ENCODE measurements at places on chromosomes 4 and X.

DNA sequence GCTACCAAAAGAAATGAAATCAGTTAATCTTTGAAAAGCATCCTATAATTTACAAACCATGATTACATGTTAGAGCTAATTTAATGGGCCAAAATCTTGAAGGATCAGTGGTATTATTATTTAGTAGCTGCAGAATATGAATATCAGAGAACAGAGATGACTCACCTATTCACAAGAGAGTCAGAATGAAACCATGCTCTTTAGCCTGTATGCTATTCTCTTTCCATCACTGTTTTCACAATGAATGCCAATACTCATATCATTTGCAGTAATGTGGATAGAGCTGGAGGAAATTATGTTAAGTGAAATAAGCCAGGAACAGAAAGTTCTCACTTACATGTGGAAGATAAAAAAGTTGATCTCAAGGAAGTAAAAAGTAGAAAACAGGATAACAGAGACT, 414.1 kb downstream of the CENPC start:
- DNase-seq = no peak

DNA sequence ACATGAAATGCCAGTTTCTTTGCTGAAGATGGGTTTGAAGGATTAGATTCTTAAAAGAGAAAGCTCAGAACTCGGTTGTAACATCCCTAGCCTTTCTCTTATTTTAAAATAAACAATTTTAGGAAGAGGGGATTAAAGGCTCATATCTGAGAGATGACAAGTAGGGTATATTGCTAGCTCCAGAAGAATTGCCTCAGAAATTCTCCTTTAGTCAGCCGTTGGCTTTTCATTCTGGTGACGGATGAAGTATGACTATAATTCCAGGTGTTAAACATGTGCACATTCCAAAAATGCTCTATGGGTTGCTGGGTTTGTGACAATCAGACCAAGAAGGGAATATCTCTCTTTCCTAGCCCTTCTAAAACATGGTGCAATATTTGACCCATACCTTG, 17.8 kb downstream of the DKK2 start:
- no peak for DNase-seq

GRCh38 chr4:80587871-80588385, 252.4 kb downstream of the CFAP299 start:
- no peak for DNase-seq

DNA sequence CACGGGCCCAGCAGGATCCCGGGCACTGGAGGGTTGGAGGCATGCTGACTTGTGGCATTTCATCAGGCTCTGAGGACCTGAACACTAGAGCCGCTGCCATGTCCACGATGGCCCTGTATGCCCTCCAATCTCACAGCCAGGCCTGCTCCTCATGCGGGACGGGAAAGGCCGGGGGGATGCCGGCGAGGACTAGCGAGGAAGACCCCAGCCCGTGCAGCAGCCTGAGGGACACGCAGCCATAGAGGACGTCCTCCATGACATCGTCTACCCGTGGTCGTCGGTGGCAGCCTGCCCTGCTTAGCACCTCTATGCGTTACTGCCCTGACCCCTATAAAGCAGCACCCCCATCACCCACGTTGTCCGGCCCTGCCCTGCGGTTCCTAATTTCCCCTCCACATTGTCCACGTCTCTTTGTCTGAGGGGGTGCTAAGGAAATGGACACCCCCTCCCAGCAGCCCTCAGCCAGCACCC, 32.6 kb downstream of the HMX1 start:
- peak; percentile 14 for DNase-seq

GRCh38 chr4:153383131-153383530, 38.6 kb downstream of the MND1 start:
- no peak for DNase-seq

DNA sequence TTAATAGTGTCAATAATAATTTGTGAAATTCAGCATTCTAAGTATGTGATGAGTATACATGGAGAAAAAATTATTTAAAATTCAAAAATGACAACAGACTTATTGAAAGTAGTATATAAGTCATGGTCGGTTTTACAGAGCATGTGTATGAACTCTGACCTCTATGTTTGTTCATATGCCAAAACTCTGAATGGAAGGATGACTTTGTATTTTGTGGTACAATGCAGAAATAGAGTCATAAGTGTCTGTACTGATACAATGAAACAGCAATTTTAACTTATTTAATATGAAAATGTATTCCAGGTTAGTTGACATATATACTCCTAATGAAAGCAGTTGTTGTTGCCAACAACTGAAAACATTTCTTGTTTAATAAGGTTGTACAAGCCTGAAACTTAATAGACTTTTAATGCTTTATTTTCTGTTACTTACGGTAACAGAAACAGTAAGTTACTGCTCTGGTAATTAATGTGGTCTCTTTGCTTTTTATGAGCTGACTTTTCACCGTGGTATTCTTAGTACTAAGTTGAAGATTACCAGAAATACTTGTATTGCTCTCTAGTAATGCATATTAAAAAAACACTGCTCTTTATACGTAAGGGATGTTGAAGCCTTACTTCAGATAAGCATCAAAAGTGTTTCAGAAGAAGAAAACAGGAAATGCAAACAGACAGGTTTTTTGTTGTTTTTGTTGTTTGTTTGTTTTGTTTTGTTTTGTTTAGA, 1.9 kb downstream of the UBE2K start:
- no peak for DNase-seq

DNA sequence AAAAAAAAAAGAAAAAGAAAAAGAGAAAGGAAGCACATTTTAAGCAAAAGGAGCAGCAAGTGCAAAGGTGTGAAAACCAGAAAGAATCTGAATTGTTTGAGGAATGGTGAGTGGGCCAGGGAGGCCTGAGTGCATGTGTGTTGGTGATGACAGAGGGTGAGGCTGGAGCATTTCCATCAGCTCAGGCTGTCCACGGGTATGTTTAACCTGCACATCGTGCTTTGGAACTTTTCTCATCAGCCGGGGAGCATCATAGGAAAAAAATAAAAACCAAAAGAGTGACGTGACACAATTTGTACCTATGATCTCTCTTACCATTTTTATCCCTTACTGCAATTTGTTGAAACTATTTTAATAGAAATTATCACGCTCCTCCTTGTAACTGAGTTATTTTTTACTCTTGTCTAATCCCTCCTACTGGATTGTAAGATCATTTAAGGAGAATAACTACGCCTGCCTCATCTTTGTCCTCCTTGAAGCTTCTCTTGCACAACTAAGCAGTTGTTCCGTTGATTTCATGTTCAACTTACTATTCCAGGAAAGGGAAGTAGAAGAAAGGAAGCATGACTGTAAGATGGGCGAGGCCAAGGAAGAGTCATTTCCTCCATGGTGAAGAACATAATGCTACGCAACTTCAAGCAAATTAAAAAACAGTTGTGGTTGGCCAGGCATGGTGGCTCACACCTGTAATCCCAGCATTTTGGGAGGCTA, 7.0 kb downstream of the PALLD start:
- DNase-seq = no peak

DNA sequence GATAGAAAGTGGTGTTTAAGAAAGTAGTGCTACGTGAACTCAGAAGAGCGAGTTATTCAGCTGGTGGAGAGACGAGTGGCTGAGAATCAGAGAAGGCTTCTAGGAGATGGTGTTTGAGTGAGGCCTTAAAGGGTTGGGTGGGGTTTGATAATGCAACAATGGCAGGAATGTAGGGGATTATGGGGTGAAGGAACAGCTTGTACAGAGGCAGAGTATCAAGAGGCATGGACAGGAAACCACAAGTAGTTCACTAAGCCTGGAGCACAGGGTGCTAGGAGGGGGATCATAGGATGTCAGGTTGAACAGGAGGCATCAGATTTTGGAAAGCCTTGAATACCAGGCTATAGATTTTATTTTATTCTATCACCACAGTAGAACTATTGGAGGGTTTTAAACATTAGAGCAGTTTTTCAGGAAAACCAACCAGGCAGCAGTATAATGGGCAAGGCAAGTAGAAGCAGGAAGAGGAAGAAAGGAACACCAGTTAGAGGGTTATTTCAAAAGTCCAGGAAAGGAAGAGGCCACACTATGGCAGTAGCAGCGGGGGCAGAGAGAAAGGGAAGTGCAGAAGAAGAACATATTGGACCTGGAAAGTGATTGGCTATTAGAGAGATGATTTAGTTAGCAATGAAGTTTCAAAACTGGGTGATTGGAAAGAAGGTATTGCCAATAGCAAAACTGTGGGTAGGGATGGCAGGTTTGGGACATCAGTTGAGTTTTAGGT, 99.2 kb downstream of the DOCK11 start:
- no peak for DNase-seq

DNA sequence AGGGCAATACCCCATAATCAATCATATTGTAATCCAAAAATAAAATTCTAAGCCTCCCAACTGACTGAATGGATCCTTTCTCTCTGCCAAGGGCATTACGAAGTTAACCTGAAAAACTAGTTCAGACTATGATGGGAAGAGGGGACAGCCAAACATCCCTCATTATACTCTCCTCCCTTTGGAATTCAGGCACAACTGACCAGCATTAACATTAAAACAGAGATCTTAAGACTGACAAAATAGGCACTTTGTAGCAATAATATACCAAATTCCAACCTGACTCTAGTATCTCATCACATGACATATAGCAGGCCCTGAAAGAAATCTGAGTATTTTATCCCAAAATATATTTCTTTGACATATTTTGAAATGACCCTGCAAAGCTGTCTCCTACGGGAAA, 55.0 kb upstream of the SPP1 start:
- no peak for DNase-seq

GRCh38 chrX:10893366-10893765, 217.8 kb upstream of the HCCS start:
- DNase-seq = no peak

- no peak for DNase-seq
Measured at GRCh38 chr4:152363086-152363485, 172.8 kb downstream of the FBXW7 start.

DNA sequence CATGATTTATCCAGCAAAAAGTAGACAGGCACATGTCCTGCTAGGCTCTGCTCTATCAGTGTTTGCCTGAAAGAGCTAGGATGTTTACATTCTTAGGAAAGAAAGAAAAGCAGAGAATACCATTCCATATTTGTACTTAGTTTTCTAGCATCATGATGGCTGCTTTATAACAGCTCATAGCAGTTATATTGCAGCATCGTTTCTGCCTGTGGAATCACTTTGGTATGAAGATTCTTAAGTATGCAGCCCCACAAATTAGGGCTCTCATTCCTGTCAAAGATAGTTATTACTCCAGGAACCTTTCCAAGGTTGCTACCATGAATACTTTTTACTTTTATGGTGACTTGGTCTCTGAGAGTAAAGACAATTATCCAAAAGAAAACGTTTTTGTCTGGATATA, 119.0 kb upstream of the MYOZ2 start:
- DNase-seq = no peak

- DNase-seq = no peak
Measured at GRCh38 chrX:21638311-21638710, 19.8 kb downstream of the KLHL34 start.

DNA sequence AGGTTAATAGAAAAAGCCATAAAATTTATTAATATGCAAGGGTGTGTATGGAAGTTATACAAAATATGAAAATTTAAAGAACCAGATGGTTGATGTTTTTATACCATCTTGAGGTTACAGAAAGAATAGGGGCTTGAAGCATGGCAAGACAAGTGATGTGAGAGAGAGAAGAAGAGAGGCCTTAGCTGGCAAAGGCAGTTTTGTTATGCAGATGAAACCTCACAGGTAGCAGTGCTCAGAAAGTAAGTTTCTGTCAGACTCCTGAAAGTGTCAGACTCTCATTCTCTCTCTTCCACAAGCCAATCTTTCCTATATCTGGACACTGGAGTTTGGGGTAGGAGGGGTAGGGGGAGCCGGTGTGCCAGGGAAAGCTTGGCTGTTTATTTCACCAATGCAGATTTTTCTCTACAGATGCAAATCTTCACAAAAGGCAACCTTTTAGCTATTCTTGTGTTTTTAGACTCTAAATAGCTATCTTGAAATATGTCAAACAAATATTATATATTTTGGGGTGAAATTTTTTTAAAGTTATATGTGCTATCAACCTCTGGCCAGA, 124.5 kb downstream of the CFAP299 start:
- no peak for DNase-seq

DNA sequence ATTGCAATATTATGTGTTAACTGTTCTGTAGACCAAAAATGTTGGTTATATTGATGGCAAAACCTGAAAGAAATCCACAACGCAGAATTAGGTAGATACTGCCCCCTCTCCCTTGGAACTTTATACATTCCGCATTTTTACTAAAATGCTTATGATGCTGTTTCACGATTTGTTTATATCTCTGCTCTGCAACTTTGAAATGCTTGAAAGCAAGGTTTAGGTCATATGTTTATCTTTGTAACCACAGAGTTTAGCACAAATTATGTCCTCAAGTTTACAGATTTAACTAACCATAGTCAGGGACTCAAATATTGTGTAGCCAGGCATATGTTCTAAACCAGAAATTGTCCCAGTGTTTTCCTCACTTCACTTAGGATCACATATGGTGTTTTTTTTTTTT, 66.1 kb upstream of the H2AZ1 start:
- no peak for DNase-seq

- no peak for DNase-seq
Measured at GRCh38 chr4:53647547-53647946, 56.3 kb upstream of the LNX1 start.

- no peak for DNase-seq
Measured at GRCh38 chr4:163492951-163493504, 1.5 kb upstream of the TMA16 start.

DNA sequence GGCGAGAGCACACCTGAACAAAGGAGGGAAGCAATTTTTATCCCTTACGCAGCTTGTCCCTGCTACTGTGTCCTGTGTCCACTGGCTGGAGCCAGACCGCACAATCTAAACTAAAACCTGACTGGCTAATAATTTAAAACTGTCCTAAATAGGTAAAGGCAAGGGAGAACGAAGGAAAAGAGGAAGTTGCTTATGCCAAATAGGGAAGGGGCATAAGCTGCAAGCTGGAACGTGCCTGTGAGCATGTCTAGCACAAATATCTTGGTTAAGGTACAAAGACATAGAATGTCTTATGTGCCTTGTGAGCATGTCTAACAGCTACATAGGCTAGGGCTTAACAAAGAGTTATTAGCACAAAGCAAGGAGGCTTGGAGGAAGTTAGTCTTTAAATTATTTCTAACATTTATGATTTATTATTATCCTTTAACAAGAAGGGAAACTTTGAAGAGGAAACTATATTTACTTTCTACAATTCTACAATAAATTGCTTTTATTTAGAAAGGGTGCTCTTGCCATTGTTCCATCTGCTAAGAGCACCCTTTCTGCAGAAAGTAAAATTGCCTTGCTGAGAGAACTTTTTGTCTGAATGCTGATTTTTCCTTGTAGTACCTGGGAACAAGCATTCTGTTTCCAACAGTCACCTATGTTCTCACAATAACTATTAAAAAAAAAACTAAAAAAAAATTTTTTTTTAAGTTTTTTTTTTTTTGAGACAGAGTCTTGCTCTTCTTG, 80.6 kb upstream of the CBR4 start:
- no peak for DNase-seq

GRCh38 chr4:57077550-57078343, 32.4 kb downstream of the IGFBP7 start:
- DNase-seq = no peak

Data from activated CD4-positive, CD25-positive, alpha-beta regulatory T cell treated with anti-CD3 and anti-CD28 coated beads, Interleukin-2, amount 50 U/mL, for 72 hours (primary cell).